ENCODE measurements at places on chromosomes 3 and 15. TPM values are rescaled to one million over a fixed set of nuclear protein-coding genes. Genes with fewer than 3 reads are reported as not detected.

P2RY12 gene
- not detected for total RNA-seq

KPNA1 gene
- total RNA-seq, result 78.2 TPM

GHSR gene
- total RNA-seq, result not detected

- no peak for DNase-seq
Measured at GRCh38 chr15:57337868-57338411, 38.4 kb upstream of the CGNL1 start.

MYH15 gene
- total RNA-seq, result 0.95 TPM

DNA sequence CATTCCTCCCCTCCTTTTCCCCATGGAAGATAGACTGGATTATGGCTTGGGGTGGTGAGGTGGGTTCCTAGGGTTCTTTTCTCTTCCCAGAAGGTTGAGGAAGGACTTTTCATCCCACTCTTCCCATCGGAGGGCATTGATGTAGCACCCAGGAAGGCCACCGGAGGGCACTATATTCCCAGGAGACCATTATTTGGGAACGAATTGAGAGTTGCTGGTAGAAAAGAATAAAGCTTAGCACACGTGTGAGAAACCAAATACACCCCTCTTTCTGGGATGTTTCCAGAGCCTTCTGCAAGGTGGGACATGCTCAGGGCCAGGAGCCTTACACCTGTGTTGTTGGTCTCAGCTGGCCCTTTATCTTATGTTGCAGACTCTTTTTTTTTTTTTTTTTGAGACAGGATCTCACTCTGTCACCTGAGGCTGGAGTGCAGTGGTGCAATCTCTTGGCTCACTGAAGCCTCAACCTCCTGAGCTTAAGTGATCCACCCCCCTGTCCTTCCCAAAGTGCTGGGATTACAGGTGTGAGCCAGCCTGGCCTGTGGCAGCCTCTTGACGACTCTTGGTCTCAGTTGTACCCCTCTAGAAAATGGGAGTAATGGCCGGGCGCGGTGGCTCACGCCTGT is 6.3 kb upstream of the CDC25A start:
- peak; percentile 75 for DNase-seq

IMPG2 gene
- 0.05 TPM for total RNA-seq

DNA sequence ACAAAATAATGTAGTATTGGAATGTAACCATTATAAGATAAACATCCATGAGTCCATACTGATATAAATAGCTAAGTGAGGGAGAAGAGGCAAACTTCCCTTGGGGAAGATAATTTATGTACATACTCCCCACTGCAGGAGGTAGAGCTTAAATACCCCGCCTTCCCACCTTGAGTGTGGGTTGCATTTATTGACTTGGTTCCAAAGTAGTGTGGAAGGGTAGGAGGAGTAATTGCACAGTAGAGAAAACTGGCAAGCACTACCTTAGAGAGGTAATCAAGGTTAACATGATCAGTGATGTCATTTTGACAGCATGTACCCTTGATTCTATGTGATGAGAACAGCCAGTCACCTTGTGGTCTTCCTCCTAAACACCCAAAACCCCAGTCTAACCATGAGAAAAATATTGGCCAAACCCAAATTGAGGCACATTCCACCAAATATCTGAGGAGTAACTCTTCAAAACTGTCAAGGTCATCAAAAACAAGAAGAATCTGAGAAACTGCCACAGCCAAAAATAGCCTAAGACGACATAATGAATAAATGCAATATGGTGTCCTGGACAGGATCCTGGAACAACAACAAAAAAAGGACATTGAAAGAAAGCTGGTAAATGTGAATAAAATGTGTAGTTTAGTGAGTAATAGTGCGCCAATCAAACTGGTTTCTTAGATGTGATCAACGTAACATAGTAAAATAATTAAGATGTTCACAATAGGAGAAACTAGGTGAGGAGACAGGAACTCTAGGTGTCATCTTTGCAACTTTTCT is 774 bp upstream of the CNOT10 start:
- no peak for DNase-seq
